ENCODE measurements at places on chromosomes 12 and 14.
A peak's percentile ranks its signal among the peaks of the same experiment; 100 is the strongest.

DNA sequence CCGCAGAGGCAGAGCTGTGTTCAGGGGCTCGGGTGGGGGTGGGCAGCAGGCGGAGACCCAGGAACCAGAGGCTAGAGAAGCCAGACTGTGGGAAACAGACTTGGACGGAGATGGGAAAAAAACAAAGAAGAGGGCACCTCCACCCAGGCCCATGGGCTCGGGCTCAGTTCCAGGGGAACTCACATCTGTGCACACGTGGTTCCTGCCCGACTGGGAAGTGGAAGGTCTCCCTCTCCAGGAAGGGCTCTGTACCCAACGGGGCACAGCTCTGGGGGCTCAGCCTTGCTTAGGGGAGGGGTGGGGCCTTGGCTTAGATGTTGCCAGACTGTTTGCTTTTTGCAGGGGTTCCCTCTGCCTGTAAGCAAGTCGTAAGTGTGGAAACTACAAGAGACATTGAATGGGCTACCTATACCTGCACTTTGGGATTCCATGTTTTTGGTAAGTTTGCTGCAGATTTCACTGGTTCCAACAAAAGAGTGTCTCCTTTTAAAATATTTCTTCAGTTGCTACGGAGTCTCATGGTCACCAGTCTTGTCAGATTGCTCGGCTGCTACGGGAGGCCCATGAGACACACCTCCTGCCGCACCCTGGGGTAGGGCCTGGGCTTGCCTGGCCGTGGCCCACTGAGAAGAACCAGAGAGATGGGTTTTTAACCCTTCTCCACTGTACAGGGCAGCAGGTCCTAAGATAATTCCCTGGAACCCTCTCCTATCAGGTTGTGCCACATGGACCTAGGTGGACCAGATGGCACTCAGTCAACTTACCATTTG lies 127.6 kb upstream of the EVL start:
- DNase-seq = no peak

- peak; percentile 79 for DNase-seq
These were observed 8.4 kb downstream of the TEDC1 start for GRCh38 chr14:105499256-105500035.

GRCh38 chr12:94534278-94534677 lies 74.6 kb upstream of the CEP83 start:
- no peak for DNase-seq

DNA sequence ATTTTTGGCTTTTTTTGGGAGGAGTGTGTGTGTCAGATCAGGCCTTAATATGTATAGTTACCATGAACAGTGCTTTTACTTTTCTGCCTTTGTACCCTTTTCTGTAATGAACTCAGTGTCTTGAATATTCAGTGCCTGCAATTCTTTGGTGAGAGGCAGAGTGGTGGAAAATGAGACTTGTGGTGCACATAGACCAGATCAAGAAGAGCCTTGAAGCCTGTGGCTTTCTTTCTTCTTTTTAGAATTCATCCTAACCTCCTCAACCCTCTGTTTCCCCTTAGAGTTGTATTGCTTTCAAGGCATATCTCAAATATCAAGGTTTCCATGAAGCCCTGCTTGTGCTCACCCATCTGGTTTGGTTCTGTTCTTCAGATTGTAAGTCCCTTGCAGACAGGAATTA lies 2.6 kb downstream of the YLPM1 start:
- no peak for DNase-seq

GRCh38 chr14:48504921-48505320 lies 829.5 kb upstream of the MDGA2 start:
- DNase-seq = no peak

DNA sequence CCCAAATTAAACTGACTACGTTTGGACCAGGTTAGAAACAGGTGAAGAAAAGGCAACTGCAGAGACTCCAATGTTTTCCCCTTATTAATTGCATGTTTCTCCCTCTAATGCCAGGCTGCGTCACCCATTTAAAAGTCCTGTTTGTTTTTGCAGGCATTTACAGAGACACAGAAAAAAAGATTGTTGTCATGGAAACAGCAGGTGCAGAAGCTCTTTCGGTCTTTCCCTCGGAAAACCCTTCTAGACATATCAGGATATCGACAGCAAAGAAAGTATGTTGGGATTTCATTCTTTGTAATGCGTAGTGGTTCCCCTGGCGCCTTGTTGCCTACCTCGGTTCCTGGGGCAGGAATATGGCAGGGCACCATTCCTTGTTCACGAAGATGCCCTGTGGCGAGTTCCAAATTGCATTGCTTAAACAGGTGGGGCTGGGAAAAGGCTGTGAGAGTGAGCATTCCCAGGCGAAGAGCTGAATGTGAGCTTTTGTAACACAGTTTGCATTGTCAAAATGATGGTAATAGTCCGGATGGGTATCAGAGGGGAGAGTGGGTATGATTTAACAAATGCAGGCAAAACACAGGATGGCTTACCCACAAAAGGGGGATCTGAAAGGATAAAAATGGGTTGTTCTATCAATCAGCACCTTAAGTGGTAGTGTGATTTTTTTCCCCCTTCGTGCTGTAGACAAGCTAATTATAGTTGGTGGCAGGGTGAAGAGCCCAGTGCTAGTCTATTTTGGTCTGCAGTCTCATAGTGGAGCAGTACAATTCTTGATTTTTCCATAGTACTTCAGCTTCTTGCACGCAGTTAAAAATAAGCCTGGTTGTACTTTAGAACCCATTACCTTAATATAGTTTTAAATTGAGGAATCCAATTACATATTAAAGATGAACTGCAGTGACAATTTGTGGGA lies 132.4 kb downstream of the GCH1 start:
- no peak for DNase-seq

DNA sequence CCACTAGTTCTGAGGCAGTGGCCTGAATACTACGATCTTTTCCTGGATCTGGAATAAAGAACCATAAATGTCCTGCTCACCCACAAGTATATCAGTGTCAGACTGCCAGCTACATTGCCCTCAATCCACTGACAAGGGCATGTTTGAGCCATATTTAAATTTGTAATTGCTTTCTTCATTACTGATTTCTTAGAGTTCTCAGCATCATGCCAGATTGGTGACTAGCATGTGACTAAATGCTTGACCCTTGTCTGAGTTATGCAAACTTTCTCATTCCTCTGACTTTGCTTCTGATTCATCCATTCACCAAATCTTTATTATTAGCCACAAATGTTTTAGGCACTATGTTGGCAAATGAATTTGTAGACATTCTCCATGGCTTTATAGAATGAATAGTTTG lies 143.6 kb upstream of the SLC16A7 start:
- DNase-seq = no peak

DNA sequence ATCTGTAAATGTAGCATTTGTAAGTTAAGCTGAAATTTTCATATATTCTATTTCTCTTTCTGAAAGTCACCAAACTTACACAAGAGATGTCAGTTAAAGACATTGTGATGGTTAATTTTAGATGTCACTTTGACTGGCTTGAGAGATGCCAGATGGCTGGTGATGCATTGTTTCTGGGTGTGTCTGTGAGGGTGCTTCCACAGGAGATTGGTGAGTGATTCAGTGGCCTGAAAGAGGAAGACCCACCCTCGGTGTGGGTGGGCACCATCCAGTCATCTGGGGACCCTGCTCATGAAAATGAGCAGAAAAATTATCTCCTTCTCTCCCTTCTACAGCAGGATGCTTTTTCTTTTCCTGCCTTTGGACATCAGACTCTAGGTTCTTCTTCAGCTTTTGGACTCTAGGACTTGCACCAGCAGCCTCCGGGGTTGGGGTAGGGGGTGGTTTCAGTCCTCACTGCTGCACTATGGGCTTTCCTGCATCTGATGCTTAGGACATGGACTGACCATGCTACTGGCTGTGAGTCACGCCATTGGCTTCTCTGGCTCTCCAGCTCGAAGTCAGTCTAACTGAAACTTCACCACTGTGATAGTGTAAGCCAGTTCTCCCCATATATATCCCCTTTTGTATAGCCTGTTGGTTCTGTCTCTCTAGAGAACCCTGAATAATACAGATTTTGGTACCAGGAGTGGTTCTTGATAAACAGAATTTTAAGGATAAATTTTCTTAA lies 20.9 kb downstream of the PDE6H start:
- DNase-seq = no peak

DNA sequence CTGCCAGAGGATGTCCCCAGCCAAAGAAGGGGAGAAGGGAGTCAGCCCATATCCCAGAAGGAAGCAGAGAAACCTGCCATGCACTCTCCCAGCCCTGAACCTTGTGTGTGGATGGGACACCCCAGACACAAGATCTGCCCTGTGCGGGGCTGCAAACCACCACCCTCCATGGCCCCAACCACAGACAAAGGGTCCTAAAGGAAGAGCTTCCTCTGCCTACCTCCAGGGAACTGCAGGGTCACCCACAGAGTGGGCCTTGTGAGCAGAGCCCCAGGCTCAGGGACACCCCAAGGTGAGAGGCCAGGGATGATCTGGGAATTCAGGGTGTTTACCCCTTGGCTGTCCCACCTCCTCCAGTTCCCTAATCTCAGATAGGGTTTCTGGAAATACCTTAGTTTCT lies 56.5 kb downstream of the ISCA2 start:
- no peak for DNase-seq

DNA sequence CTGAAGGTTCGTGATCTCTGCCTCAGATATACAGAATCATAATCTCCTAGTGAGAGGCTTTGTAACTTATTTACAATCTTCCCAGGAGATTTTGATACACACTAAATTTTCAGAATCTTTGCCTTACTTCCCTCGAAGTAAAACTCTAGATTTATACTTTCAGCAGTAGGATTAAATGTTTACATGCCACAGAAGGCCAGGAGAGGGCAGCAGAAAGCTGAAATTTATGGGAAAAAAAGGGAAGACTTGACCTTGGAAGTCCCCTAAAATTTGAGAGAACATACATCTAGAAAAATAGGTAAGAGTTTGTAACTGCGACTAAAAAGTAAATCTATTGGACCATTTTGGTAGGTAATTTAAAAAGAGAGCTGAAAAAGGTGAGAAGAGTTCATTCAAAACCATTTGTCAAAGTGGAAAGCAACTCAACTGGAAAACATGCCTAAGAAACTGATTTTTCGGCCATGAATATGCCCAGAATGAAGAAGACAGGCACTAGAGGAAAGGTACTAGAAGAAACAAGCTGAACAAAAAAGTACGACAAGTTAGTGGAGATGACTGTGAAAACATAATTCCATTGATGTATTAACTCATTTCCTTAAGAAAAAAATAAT lies 242.0 kb upstream of the MDGA2 start:
- DNase-seq = peak; percentile 1

DNA sequence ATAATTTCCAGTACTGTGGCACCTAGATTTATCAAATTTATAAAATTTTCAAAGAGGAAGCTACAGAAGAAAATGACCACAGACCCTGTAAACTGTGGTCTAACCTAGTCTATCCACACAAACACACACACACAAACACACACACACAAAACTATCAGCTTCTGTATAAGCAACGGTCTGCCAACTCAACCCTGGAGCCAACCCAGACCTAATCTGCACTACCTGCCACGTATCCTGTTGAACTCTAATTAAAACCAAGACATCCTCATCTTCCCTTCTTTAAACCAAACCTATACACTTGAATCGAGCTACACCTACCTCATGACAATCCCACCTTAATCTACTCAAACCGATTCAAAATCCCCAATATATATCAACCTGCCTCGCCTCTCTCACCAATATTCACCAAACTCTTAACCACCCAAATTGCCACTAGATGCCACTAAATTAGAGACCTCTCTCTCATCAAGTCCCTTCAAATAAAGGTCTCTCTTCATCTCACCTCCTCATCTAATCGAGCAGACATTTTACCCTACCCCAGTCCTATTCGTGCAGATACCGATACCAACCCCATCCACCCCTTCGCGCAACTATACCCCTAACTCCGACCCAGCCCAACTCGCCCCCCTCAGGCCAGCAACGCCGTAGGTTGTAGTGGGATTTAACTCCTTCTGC lies 808 bp downstream of the ACIN1 start:
- DNase-seq = no peak

- DNase-seq = no peak
These were observed 314.9 kb upstream of the TMTC1 start for GRCh38 chr12:30098677-30099076.

- no peak for DNase-seq
These were observed 1038.4 kb downstream of the GALC start for GRCh38 chr14:86954623-86955022.

DNA sequence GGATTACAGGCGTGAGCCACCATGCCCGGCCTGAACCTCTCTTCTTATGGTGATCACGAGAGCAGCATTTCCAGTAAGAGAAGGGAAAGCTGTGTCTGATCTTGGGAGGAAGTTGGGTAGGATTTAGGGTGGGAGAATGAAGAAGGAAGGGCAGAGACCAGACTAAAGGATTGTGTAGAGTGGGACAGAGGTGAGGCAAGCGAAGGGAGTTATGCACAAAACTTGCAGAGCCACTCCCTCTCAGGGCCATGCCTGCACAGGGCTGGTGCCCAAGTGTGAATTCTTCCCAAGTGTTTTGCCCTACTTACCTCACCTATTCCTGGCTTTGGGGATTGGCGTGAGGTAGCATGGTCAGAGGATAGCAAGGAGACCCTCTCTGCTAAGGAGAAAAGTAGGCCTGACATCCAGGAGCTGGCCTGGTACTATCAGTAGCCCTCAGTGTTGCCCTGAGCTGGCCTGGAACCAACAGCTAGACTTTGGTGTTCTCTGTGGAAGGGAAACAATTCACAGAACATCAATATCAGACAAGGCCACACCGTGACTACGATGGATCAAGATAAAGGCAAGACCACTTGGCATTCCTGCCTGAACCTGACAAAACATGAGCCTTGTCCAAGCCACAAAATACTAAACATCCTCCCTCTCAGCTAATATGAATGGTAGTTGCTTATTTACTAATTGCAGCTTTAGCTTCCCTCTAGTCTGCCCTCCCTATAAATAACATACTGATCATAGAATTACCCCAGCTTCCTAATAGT lies 201.0 kb upstream of the AMIGO2 start:
- DNase-seq = no peak

GRCh38 chr12:46209914-46210872 lies 58.6 kb downstream of the SLC38A1 start:
- no peak for DNase-seq

- DNase-seq = no peak
These were observed 4.2 kb upstream of the GRIP1 start for GRCh38 chr12:66683073-66683472.

DNA sequence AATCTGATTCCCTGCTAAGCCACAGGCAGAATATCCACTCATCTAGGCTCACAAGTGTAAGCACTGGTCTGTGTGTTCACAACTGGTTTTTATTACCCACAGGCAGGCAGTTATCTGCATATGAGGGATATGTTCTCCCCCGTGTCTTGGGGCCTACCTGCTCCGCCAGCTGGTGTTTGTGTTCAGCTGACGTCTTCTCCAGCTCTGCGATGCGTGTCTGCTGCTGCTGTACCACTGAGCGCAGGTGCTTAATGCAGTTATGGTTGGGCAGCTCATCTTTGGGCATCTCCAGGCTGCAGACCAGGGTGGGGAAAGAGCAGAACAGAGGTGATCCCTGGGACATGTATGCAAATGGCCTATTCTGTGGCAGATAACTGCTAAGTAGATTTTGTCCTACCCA lies 13.7 kb downstream of the RNF41 start:
- DNase-seq = no peak

- DNase-seq = no peak
These were observed 44.0 kb downstream of the RBMS2 start for GRCh38 chr12:56565510-56566101.

DNA sequence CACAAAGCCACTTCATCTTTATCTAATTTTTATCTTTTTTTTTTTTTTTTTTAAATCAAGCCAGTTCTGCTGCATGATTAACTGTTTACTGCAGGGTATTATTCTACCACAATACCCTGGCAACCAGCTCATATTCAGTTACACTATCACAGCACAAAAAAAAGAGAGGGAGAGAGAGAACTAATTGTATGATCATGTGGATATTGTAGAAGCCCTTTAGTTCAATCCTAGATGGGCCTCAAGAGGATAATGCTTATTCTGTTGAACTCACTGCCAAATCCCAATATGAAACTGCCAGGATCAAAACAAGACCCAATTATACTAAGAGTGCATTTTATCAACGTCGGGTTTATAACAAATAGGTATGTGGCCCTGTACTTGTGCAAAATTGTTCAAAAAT lies 51.5 kb downstream of the MED13L start:
- DNase-seq = no peak

Data from amygdala (tissue), 56 donors.